GF-D8 (cell line): ENCODE measurements at places on chromosomes 12 and 14.

GRCh38 chr14:103074729-103075367 is 9.2 kb upstream of the LBHD2 start:
- DNase-seq = no peak

DNA sequence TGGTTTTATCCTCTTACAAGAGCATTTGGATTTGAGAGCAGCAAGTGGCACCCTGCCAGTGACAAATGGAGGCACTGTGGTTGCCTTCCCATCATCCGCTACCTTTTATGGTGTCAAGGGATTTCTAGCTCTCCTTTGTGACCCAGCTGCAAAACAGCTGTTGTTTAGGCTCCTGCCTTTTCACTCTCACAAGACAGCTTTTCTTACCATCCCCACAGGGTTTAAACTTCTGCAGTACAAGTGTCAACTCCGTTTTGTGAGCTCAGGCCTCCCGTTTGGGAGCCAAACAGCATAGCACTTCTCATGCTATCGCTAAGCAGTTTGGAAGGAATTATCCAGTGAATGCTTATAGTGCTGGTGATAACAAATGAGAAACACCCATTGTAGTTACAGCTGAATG is 331.4 kb downstream of the TMTC2 start:
- no peak for DNase-seq

GRCh38 chr12:9387450-9387849 is 179.3 kb upstream of the PZP start:
- no peak for DNase-seq

- DNase-seq = no peak
These were observed 154.3 kb downstream of the CEP83 start for GRCh38 chr12:94305130-94305957.

- peak; percentile 41 for DNase-seq
These were observed 12.4 kb downstream of the LUM start for GRCh38 chr12:91098941-91099340.

DNA sequence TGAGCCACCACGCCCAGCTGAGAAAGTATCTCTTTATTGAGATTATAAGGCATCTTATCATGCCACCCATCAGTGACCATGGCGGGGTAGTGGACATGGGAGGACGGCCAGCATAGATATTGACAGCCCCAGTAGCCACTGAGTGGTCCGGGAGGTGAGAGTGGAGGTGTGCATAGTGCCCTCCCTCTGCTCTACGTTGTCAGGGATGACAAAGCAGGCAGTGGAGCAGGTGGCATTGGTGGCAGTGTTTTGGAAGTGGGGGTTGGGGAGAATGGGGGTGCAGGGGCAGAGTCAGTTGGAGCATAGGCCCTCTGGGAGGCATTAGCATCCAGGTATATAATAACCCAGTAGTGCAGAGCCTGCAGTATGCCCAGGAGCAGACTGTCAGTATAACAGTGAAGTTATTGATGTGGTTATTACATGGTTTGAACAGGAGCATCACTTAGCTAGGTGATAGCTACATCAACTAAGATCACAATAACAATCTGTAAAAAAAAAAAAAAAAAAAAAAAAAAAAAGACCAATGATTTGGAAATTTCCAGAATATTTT is 41.1 kb downstream of the GNG2 start:
- DNase-seq = no peak

- DNase-seq = no peak
These were observed 283.3 kb upstream of the PWP1 start for GRCh38 chr12:107402041-107403022.

DNA sequence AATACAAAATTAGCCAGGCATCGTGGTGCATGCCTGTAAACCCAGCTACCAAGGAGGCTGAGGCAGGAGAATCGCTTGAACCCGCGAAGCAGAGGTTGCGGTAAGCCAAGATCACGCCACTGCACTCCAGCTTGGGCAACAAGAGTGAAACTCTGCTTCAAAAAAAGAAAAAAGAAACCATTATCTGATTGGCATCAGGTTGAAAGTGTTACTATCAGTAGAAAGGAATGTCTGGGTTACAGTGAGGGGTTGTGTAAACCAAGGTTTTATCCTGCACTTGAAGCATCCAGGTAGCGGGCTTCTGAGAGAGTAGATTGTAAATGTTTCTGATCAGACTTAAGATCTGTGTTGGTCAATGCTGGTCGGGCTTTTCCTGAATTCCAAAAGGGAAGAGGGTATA is 14.1 kb upstream of the OXA1L start:
- DNase-seq = no peak

- DNase-seq = peak; percentile 29
These were observed 21.1 kb downstream of the ZFHX2 start for GRCh38 chr14:23530375-23531055.

DNA sequence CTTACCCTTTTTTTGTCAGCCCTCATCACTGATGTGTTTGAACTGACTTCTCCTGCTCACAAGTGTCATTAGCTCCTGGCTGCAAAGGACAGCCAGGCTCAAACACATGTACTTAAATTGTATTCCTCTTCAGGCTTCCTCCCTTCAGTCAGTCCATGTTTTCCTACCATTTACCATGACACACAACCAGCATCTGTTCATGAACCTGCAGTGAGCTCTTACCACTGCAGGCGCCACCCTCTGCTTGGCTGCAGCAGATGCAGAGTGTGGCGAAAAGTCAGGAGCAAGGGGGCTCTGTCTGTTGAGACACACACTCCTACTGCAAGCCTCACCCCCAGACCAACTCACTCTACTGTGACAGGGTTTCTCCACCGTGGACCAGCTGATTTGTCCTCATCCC is 70.2 kb downstream of the TSPAN11 start:
- no peak for DNase-seq

- DNase-seq = no peak
These were observed 13.4 kb downstream of the FUT8 start for GRCh38 chr14:65425885-65426284.

DNA sequence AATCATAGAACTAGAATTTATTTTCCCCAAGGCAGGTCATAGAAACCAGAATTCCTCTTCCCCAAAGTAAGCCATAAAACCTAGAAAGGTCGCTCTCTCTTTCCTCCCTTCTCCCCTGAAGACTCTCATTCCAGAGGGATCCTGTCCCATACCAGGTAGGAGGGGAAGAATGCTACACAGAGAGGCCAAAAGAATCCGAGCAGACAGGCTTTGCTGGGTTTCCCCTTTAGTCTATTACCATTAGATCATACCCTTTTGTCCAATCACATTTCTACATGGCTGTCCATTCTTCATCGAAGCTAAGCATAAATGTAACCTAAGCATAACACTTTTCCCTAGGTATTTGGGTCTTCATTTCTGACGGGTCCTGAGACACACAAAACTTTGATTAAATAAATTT is 204.5 kb downstream of the SPTSSA start:
- DNase-seq = no peak

GRCh38 chr14:38882533-38882932 is 220.5 kb downstream of the SEC23A start:
- no peak for DNase-seq

DNA sequence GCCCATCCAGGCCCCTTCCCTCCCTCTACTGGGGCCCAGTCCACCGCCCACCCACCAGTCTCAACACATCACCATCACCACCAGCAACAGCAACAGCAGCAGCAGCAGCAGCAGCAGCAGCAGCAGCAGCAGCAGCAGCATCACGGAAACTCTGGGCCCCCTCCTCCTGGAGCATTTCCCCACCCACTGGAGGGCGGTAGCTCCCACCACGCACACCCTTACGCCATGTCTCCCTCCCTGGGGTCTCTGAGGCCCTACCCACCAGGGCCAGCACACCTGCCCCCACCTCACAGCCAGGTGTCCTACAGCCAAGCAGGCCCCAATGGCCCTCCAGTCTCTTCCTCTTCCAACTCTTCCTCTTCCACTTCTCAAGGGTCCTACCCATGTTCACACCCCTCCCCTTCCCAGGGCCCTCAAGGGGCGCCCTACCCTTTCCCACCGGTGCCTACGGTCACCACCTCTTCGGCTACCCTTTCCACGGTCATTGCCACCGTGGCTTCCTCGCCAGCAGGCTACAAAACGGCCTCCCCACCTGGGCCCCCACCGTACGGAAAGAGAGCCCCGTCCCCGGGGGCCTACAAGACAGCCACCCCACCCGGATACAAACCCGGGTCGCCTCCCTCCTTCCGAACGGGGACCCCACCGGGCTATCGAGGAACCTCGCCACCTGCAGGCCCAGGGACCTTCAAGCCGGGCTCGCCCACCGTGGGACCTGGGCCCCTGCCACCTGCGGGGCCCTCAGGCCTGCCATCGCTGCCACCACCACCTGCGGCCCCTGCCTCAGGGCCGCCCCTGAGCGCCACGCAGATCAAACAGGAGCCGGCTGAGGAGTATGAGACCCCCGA is 6.8 kb upstream of the RNU7-1 start:
- DNase-seq = no peak

DNA sequence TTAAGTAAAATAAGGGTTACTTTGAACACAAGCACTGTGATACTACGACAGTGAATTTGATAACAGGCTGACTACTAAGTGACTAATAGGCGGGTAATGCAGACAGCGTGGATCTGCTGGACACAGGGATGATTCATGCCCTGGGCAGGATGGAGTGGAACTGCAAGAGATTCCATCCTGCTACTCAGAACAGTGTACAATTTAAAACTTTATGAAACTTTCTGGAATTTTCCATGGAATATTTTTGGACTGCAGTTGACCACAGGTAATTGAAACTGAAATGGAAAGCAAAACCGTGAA is 46.0 kb downstream of the YEATS4 start:
- no peak for DNase-seq

GRCh38 chr14:104898195-104898558 is 26.5 kb upstream of the PLD4 start:
- DNase-seq = no peak

DNA sequence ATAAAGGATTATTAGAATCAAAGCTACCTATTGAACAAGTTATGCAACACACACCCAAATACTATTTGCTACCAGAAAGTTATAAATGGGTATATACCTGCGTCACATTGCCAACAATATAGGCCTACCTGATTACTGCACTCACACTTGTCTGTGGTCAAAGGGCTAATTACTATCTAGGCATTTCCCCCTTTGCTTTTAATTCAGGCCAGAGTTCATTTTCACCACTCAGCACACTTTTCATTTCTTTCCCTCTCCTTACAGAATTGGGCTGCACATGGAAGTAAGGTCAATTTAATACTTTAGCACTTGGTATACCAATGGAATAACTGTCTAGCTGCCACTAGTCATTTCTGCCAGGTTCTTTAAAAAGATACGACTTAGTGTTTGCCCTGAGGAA is 1.7 kb downstream of the SOS2 start:
- no peak for DNase-seq
